ENCODE measurements at places on chromosomes 1 and 21. TPM values are rescaled to one million over a fixed set of nuclear protein-coding genes. Genes with fewer than 3 reads are reported as not detected.

Gene PRR9
- total RNA-seq = 187 TPM

Gene SPOCD1
- 0.39 TPM for total RNA-seq

Gene WDR77
- 13.6 TPM for total RNA-seq

Gene CLCN6
- total RNA-seq = 9.4 TPM

DNA sequence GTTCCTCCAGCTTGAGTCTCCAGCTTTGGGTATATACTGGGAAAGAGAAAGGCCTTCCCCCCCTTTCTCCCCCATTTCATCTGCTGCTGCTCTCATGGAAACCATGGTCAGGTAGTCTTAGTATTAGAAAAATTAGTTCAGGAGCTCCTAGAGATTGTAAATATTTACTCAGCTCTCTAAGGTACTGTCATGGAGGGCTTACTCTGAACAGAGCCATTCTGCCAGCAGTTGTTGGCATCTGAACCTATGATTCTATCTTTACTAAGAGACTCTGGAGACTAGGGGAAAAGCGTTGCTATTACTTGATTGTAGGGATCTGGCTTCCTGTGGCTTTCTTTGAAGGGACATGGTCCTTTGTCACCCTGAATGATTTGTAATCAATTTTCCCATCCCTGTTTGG lies 6.1 kb downstream of the INTS3 start:
- DNase-seq = no peak
